ENCODE measurements at places on chromosomes 12 and 14.
A peak's percentile ranks its signal among the peaks of the same experiment; 100 is the strongest.

- DNase-seq, result no peak
Measured at GRCh38 chr14:88604212-88604611, 41.4 kb downstream of the ZC3H14 start.

GRCh38 chr14:98731286-98731685, 540.7 kb downstream of the BCL11B start:
- DNase-seq, result no peak

DNA sequence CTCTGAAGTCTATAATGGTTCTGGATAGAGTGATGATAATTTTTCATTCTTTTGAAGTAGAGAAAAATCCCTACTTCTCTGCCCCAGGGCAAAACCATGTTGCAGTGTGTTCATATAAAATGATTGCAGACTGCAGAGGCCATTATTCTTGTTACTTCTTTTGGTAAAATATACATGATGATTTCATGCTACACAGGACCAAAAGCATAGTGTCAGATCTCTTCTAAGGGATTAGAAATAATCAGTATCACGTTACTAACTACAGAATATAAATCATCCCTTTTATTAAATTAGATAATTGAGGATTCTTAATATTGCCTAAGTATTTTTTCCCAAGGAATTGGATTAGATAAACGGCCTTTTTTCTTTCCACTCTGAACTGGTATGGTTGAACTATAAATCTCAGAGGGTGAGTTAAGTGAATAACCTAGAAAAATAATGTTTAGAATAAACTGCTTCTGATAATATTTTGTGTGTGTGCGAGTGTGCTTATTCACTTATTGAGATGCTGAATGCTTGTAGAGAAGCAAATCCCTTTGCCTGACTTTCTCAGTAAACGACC, 156.2 kb downstream of the EFCAB11 start:
- DNase-seq, result no peak

DNA sequence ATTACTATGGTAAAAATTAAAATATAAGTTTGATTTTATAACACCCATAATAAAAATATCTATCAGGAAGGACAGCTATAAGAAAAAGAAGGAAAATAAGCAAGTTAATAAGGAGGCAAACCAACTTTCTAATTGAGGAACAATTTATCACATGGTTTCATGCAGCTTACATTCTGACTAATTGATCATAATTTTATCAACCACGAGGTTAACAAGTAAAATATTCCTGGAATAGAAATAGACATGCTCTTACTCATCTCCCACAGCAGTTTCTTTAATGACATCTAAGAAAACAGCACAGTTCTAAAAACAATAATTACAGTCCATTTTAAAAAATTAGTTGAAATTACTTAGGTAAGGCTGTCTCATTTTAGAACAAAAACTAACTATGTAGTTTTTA, 130.8 kb upstream of the KRR1 start:
- DNase-seq, result peak; percentile 26

DNA sequence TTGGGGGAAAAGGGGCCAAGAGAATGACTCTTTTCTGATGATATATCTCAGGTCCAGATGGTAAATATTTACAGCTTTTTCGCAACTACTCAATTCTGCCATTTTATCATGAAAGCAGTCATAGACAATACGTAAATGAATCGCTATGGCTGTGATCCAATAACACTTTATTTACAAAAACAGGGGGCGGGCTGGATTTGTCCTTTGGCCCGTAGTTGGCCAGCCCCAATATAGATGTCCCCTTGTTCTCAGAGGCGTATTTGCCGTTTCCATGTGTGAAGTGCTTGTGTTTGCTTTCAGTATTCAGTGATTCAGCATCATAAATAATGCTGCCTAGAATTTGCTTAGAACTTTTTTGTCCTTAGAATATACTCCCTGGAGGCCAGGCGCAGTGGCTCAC, 77.2 kb downstream of the CCDC92 start:
- no peak for DNase-seq

DNA sequence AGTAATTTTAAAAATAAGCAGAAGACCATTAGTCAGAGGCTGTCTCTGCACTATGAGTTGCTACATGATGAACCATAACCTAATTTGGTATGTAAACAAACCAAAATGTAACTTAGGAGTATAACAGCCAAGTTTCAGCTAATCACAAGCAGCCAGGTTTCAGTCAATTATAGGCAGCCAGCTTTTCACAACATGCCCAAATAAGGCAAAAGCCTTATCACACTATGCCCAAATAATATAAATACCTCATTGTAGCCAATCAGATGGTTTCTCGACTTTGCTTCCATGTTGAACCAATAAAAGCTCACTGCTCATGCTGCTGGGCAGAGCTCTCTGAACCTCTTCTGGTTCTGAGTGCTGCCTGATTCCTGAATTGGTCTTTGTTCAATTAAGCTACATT, 38.6 kb downstream of the GARIN6 start:
- DNase-seq, result no peak

- DNase-seq, result no peak
Measured at GRCh38 chr14:40758076-40758475, 848.6 kb upstream of the LRFN5 start.

- no peak for DNase-seq
Measured at GRCh38 chr12:70185301-70185700, 57.9 kb upstream of the CNOT2 start.

- no peak for DNase-seq
Measured at GRCh38 chr12:51399891-51400290, 8.7 kb upstream of the GALNT6 start.

DNA sequence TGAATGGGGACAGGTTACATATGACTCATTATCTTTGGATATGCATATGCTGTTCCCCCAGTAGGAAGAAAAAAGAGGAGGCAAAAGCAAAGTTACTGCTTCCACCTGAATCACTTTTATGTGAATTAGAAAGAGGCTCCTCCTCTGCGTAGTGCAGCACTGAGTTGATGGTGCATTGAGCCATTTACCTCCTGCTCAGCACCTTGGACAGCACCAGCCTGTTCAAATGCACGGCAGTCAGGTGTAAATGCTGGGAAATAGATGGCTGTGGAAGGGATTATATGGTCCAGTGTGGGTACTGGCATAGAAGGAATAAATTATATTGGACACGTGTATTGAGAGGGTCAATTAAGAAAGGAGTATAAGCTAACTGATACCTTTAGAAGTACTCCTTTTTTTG, 541.9 kb upstream of the SEL1L start:
- DNase-seq, result peak; percentile 14

DNA sequence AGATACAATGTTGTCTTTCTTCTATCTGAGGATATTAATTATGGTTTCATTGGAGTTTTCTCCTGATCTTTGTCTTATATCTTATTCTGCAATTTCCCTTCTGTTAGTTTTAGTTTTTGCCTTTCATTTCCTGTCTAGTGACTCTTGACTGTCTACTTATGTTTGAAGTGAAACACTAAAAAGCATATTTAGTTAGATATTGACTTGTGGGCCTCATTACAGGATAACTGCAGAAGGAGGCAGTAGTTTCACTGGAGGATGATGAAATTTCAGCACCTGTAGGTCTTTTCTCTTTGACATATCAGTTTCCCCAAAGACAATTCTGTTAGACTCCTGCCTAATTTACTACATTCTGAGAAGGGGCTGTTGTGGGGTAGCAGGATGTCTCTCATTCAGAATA, 97.5 kb upstream of the NEDD1 start:
- DNase-seq, result no peak

- DNase-seq, result peak; percentile 46
Measured at GRCh38 chr12:4569261-4569660, 7.3 kb downstream of the DYRK4 start.

DNA sequence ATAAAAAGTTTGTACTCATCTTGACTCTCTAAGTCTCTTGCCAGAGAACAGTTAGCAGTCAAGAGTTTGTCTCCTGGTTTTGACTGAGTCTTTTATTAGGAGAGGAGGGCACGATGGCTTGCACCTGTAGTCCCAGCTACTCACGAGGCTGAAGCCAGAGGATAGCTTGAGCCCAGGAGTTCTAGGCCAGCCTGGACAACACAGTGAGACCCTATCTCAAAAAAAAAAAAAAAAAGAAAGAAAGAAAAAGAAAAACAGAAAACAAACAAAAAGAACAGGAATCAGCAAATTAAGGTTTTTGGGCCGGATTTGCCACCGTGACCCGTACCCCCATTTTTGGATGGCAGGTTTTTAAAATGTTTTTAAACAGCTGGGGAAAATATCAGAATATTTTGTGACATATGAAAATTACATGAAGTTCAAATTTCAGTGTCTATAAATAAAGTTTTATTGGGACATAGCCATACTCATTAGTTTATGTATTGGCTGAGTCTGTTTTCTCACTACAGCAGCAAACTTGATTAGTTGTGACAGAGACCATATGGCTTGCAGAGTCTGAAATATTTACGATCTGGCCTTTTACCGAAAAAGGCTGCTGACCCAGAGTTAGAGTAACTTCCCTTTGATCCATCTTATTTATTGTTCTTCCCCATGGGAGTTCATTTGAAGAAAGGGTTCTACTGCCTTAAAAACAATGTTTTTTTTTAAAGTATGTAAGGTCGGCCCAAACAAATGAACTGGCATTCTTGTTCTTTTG, 31.2 kb downstream of the VEZT start:
- no peak for DNase-seq

DNA sequence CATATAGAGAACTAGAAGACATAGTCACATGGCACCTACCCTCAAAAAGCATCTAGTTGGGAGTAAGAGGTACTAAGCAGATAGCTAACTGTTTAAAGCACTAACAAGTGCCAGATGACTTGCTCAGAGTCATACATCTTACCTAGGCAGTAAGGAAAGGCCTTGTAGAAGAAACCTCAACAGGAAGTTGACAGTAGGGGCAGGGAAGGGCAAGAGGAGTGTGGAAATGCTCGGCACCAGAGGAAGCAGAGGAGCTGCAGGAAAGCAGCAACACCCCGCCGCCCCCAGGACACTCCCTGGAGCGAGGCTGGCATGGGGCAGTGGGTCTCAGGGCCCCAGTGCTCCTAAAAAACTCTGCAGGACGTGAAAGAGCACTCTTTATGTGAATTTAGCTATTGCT, 92.9 kb downstream of the PPP2R5C start:
- DNase-seq, result peak; percentile 53

DNA sequence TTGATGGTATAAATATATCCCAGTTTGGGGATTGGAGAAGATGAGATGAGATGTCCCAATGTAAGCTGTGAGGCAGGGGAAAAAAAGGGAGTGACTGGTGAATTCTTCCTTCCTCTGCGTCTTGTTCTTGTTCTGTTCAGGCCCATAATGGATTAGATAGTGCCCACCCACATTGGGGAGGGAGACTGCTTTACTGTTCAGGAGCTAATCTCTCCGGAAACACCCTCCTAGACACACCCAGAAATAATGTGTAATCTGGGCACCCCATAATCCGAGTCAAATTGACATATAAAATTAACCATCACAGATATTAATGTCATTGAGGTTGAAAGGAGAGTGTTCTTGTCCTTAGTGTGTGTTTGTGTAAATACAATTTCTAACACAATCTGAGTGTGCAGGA, 29.3 kb downstream of the ETV6 start:
- no peak for DNase-seq

- no peak for DNase-seq
Measured at GRCh38 chr12:105033851-105034250, 47.7 kb downstream of the NOPCHAP1 start.

- peak; percentile 22 for DNase-seq
Measured at GRCh38 chr12:46487567-46488131, 115.1 kb upstream of the SLC38A2 start.

DNA sequence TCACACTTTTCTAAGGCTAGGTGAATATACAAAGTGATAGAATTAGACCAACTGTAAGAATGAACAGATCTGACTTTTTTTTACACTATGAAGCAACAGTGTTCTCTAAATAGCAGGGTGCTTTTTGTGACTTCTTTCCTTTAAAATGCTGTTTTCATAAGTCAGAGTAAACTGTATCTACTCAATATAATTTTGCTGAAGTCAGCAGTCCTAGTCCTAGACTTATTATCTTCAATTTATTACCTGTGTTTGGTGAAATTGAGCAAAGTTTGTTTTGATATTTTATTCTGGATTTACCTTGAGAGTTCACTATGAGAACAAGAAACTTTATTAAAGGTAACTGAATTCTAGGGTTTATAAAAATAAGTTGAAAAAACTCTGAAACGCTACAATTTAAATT, 651.3 kb upstream of the MIS18BP1 start:
- no peak for DNase-seq

DNA sequence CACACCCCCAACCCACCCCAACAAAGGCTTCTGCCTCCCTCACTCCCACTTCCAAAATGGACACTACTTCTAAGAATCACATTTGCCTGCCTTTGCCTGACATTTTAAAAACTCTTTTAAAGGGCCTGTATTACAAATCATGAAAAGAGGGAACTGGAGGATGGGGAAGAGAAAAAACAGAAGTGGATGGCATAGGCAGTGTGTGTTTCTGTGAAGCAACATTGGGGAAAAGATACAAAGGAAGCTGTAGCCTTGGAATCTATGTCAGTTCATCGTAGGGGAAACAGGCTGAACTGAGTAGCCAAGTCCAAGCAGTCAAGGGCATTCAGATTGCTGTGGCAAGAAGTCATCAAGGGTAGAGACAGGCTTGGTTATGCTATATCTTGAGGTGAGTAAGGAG, 273.9 kb downstream of the BTG1 start:
- DNase-seq, result peak; percentile 76

DNA sequence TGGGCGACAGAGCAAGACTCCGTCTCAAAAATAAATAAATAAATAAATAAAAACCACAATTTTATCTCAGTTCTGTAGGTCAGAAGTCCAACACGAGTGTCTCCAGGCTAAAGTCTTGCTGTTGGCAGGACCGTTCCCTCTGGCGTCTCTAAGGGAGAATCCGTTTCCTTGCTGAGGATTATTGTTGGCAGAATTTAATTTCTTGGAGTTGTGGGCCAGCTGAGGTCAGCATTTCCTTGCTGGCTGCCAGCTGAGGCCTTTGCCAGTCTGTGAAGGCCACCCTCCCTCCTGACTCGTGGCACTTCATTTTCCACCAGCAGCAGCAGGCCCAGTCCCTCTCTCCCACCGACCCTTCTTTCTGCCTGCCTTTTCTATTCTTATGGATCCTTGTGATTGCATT, 17.2 kb downstream of the PSMC1 start:
- DNase-seq, result no peak

DNA sequence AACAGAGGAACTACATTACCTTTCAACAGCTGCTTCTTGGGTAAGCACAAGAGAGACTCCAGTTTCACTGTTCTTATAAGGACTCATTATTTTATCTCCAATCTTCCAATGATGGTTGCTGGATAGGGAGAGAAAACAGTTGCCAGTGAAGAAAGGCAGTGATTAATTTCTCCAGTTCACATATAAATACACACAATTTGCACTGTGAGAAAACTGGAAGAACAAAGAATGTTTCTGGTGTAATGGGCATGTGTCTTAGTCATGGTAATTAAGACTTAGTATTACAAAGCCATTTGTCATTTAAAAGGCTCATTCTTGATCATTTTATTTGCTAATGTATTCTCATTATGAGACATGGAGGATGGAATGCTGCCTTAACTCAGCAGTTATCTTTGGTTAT, 78.0 kb upstream of the FAR2 start:
- peak; percentile 17 for DNase-seq

DNA sequence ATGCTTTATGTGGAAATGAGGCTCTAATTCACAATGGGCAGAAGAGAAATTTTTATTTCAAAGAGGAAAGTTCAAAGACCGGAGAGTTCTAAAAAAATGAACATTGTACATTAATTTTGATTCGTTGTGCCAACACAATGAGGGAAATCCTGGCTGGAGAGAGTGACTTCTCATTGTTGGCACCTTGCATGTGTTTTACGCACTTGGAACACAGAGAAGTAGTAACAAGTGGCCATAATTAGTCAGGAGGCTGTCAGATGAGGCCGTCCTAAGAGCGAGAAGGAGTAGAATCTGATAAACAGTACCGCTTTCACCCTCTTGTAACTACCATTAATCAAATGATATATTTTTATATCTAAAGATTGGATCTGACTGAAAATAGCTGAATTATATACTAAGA, 6.9 kb downstream of the LMO3 start:
- DNase-seq, result no peak

- DNase-seq, result no peak
Measured at GRCh38 chr12:111182382-111182781, 186.5 kb downstream of the PHETA1 start.
